Mesothelial cell of epicardium (in vitro differentiated cells): ENCODE measurements at places on chromosomes 7 and 10. TPM values are rescaled to one million over a fixed set of nuclear protein-coding genes. Genes with fewer than 3 reads are reported as not detected.

DNA sequence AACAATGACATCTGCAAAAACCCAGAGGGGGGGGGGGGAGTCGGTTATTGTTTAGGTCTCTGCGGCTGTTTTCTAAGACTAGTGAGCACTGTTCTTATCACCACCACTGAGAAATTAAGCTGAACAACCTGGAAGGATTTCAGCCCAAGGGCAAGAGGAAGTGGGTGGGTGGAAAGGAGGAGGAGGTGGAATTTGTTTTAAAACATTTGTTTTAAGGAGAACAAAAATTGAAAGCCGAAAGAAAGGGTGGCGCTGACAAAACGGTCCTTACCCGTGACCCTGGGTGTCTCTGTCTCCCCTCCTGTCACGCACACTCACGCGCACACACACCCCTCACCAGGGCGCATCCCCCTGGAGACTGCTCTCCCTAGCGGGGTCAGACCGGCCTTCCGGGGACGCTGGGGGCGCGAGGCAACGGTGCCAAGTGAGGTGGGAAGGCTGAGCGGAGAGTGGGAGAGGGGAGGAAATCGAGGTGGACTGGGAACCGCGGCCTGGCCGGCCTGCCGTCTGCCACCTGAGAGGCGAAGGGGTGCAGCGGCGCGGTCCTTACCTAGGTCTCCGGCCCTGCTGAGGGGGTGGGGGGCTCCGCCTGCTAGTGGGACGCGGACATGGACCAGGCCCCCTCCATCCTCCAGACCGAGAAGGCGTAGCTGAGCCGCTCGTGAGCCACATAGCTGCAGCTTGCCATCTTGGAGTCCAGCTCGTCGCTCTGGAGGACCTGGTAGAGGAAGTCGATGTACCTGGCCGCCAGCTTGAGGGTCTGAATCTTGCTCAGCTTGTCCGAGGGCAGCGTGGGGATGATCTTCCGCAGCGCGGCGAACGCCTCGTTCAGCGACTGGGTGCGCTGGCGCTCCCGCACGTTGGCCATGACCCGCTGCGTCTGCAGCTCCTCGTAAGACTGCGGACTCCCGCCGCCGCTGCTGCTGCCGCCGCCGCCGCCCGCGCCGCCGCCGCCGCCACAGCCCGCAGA lies 1.0 kb downstream of the TWIST1 start:
- H3K4me3 ChIP-seq, result peak overlapping the region; percentile 92
- H3K27ac ChIP-seq, result peak overlapping the region; percentile 91
- peaks cover 71% of the 10 kb centered on the region for H3K27me3 ChIP-seq
- peaks cover 8% of the 10 kb centered on the region for H3K36me3 ChIP-seq

GRCh38 chr10:130578532-130579289 lies 442.5 kb downstream of the GLRX3 start:
- H3K4me3 ChIP-seq, result no peak overlapping the region
- peaks cover 2% of the 10 kb centered on the region for H3K4me1 ChIP-seq
- H3K27me3 ChIP-seq, result peaks cover 54% of the 10 kb centered on the region
- H3K27ac ChIP-seq, result no peak overlapping the region
- no peaks in the 10 kb centered on the region for H3K36me3 ChIP-seq

DNA sequence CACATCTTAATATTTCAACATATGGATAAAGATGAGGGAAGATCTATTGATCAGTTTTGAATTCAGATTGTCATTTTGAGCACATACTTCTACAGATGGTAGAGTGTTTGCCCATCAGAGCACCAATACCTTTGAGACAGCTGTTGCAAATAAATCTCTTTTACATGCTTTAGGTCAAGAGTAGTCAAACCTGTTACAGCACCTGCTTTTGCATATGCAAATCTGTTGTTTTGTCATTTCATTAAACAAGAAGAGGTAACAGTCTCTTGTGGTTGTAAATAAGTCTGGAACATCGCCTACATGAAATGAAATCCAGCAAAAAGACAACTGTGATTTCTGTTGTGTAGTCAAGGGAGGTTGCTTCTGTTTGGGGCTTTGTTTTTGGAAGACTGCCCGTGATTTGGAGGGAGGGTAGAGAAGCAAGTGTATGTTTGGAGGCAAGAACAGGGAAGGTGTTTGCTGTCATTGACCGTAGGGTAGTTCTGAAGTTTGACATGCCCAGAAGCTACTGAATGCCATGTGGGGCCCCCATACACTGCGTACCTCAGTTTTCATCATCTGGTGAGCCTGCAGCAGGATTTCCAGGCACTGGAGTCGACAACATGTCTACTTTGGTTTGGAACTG lies 233.6 kb upstream of the PPP1R3A start:
- no peak for DNase-seq
- H3K36me3 ChIP-seq, result no peaks in the 10 kb centered on the region
- H3K4me1 ChIP-seq, result peaks cover 22% of the 10 kb centered on the region
- no peaks in the 10 kb centered on the region for H3K27me3 ChIP-seq
- H3K4me3 ChIP-seq, result no peak overlapping the region

GRCh38 chr10:105243381-105243780 lies 602.3 kb downstream of the SORCS3 start:
- no peak overlapping the region for H3K27ac ChIP-seq
- H3K27me3 ChIP-seq, result peaks cover 35% of the 10 kb centered on the region
- no peak overlapping the region for H3K4me3 ChIP-seq
- no peak for DNase-seq
- no peaks in the 10 kb centered on the region for H3K36me3 ChIP-seq
- peaks cover 1% of the 10 kb centered on the region for H3K4me1 ChIP-seq

DNA sequence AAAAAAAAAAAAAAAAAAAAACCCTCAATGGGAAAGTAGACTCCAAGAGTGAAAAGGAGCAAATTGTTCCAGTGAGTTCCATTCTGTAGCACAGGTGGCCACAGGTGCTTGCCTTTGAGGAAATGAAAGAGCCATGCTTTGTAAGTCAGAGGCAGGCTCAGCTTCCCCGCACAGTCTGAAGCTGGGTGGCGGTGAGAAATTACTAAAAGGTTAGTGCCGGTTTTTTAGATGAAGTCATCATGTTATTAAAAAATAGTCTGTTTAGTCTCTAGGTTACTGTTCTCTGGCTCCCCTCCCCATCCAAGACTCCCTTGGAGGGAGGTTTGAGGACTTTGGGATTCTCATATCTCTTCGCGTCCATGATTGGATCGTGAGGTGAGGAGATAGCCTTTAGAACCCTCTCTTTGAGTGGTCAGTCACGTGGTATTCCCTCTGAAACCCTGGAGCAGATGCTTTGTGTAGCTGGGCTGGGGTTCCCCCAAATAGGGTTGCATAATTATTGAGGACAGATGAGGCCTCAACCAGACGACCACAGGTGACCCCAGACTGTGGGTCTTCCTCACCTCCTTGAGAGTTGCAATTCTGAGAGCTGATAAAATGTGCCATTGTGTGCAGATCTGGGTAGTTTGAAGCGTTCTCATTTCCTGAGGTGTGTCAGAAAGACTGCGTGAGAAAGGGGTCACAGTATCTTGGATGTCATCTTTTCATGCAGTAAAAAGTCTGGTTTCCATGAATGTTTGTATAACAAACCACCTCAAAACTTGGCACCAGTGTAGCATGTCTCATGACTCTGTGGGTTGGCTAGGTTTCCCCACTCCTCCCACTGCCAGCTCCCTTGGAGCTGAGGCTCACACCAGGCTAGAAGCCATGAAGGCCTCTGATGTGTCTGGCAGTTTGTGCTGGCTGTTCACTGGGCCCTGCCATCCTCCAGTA lies 27.1 kb downstream of the OGDH start:
- H3K36me3 ChIP-seq, result peaks cover 12% of the 10 kb centered on the region
- H3K4me3 ChIP-seq, result no peak overlapping the region
- H3K27ac ChIP-seq, result peak overlapping the region; percentile 47
- H3K4me1 ChIP-seq, result peaks cover 10% of the 10 kb centered on the region
- no peaks in the 10 kb centered on the region for H3K27me3 ChIP-seq

The MUC12 gene
- total RNA-seq, result 0.73 to 1.4 TPM (median 1.1 TPM) in 3 replicates

The CALD1 gene
- 191 to 211 TPM (median 194 TPM) in 3 replicates for total RNA-seq
